ENCODE measurements at places on chromosomes 2 and 18. TPM values are rescaled to one million over a fixed set of nuclear protein-coding genes. Genes with fewer than 3 reads are reported as not detected.
A peak's percentile ranks its signal among the peaks of the same experiment; 100 is the strongest.

Gene SLC5A7
- not detected for total RNA-seq

Gene HMSD
- total RNA-seq, result not detected

Gene ECEL1
- not detected for total RNA-seq

Gene ASAP2
- total RNA-seq, result 46.7 TPM

Gene LAMA1
- 0.98 TPM for total RNA-seq

Gene ASPRV1
- 0.68 TPM for total RNA-seq

Gene LONRF2
- 0.84 TPM for total RNA-seq

- no peak for DNase-seq
Measured at GRCh38 chr18:50092245-50092805, 102.6 kb downstream of the MYO5B start.

DNA sequence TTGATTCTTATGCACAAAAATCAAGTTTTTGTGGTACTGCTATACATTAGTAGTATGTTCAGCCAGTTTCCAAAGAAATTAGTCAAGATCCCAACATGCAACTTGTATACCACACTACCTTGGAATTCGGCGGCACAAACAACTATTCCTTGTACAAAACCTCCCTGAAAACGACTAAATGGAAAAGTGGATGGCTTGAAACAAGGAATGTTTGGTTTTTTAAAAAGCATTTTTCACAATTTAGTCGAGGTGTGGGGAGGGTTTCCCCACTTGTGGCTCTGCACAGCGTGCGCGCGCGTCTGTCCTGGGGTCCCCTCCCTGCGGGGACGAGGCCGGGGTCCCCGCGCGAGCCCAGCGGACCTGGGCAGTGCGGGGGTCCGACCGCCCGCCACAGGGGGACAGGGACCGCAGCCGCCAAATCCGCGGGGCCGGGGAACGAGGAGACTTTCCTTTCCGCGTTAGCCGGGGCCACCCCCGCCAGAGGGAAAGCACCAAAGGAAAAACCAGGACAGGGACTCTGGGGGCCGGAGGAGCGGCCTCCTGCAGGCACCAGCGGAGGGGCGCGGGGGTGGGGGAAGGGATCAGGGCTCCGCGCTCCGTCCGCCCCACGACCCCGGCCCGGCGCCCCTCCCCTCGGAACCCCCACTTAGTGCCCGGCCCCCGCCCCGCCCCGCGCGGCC lies 534 bp upstream of the SOCS6 start:
- DNase-seq, result peak; percentile 47

DNA sequence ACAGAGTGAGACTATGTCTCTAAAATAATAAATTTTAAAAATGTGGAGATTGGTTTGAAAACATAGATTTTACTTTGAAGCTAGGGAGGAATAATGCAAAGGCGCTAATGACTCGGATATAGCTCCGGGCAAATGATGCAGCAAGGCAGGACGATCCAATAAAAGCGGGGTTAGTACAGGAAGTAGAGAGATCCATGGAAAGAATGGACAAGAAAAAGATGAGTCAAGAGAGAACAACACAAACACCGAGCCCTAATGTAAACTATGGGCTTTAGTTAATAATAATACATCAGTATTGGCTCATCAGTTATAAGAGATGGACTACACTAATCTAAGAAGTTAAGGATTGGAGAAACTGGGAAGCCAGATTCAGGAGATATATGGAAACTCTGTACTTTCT lies 74.5 kb downstream of the QPCT start:
- DNase-seq, result peak; percentile 59

- DNase-seq, result no peak
Measured at GRCh38 chr18:79466591-79466990, 70.9 kb downstream of the NFATC1 start.

DNA sequence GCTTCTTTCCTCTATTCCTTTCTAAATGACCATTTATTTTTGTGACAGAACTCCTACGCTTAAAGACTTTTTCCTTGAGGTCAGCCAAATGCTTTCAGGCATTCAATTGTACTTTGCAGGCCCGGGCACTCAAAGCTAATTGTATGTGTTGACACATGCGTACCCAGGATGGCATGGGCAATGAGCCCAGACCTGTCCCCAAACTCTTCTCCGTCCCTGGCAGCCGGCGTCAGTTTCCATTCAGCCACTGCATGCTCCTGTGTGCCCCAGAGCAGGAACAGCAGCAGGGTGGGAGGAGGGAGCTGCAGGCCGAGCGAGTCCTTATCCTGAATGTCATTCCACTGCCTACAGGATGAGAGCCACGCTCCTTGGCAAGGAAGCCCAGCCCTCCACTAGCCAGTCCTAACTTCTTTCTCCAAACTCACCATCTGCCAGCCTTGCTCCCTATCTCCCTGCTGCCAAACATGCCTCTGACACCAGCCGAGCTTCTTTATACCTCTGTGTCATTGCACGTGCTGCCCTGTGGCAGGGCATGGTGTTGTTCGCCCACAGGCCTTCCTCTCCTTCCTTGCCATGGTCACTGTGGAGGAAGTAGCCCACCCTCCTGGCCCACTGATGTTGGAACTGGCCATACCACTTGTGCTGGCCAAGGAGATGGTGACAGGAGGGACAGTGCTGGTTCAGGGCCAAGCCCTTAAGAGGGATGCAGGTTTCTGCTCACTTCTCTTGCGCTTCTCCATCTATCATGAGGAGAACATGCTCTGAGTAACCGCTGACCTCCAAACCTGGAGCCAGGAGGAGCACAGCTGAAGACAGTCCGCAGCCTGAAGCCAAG lies 116.9 kb upstream of the FHL2 start:
- DNase-seq, result peak; percentile 38

GRCh38 chr2:233690444-233690843 lies 2.2 kb upstream of the UGT1A6 start:
- peak; percentile 60 for DNase-seq

DNA sequence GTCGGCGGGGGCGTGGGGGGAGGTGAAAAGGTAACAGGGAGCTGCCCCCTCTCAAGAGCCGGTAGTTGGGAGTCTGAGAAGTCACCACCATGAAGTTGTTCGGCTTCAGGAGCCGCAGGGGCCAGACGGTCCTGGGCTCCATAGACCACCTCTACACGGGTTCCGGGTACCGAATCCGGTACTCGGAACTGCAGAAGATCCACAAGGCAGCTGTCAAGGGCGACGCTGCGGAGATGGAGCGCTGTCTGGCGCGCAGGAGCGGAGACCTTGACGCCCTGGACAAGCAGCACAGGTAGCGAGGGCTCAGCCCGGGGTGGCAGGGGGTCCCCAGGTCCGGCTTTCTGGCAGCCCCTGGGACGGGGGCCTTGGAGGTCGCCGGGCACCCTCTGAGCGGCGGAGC lies 47.1 kb upstream of the ZNF519 start:
- no peak for DNase-seq

GRCh38 chr2:61436092-61436491 lies 34.8 kb downstream of the USP34 start:
- peak; percentile 58 for DNase-seq

DNA sequence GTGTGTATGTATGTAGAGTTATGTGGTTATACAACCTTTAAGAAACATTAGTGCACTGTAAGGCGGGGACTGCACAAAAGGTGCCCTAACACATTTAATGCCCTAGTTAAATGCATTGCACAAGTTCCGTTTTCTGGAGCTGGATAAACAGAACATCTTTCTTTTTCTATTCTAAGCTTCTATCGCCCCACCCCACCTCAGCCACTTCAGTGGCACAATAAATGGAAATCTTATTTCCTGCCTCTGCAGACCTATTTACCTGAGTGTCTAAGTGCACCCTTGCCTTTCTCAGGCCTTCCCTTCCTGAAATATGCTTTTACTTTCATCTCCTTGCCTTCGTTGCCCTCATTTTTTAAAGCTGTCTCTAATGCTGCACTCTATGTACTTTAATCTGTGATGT lies 123.5 kb downstream of the TANC1 start:
- DNase-seq, result no peak

- DNase-seq, result no peak
Measured at GRCh38 chr2:230327418-230328154, 593 bp downstream of the SP140L start.

DNA sequence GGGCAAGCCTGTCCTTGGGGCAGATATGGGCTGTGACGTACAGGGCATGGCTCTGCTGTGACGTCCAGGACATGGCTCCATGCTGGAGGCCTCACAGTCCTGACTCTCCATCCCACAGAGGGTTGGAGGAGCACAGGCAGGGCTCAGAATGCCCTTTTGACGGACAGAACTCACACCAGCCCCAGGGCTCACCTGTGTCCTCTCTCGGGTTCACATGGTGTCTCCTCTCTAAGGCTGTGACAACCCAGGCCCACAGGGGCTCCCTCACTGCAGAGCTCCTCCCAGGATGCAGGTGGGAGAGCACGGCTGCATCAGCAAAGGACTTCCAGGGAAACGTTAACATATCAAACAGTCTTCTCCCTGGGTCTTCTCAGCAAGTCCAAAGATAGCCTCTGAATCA lies 133.8 kb downstream of the EIPR1 start:
- no peak for DNase-seq

- no peak for DNase-seq
Measured at GRCh38 chr2:101729521-101730190, 32.1 kb downstream of the MAP4K4 start.

DNA sequence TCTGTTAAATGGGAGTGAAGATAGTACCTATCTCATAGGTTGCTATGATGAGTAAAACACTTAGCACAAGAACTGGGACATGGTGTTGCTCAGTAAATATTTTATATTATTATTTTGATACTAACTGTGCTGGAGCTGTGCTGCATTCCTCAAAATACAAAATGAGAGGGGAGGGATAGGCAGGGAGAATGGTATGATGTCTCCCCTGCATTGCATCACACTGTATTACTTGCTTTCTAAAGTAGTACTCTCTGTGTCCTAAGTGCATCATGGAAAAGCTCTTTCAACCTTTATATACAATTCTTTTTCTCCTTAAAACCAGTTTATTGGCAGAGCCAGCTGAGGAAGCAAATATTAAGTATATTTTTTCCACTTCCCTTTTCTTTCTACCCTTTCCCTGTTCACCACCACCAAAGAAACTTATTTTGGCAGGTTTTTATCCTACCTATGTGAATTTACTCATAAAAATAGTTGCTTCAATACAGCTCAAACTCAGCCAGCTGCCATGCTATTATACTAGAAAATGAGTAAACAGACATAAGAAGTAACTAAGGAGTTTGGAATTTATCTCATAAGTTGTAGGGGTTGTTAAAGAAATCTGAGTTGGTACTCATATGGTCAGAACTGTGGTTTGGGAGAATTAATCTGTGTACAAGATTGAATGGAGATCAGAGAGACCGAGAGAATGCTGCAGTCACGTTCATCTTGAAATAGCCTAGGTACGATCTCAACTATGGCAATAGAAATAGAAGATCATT lies 60.3 kb downstream of the EHBP1 start:
- no peak for DNase-seq

DNA sequence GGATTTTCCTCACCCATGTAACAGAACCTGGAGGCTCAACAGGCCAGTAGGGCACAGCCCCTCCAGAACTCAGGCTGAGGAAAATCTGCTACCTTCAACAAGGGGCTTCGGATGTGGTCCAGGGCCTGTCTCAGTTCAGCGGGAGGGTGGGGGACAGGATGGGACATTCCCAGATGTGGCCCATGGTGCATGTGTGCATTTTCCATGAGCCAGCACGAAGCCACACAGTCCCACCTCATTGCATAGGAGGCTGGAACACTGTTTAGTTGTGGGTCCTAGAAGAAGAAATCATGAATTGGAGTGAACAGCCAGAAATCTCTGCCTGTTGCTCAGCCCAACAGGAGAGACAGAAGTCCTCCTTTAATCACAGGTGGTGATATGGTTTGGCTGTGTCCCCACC lies 469.6 kb upstream of the MYT1L start:
- no peak for DNase-seq

DNA sequence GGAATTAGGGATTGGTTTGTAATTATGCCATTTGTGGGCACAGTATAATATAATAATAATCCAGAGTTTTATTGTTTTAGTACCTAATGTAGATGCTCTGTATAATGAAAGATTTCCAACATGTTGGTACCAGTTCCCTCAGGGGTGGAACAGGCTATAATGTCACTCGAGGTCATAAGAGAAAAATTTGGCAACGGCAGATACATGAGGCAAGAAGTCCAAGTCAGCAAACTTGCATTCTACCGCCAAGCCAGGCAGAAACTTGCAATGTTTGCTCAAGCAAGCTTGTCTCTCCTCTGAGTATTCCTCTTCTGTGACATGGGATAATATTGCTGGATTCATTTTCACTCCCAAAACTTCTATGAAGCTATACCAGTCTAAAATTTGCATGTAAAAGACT lies 520.0 kb upstream of the SALL3 start:
- DNase-seq, result no peak

- DNase-seq, result no peak
Measured at GRCh38 chr2:190357600-190357999, 14.2 kb downstream of the INPP1 start.

Measured in RPMI7951 (cell line).